ENCODE measurements at places on chromosomes 1 and 21.
A peak's percentile ranks its signal among the peaks of the same experiment; 100 is the strongest.

GRCh38 chr1:151972542-151973248 lies 21.0 kb downstream of the S100A10 start:
- no peak for DNase-seq

- DNase-seq: no peak
Measured at GRCh38 chr1:15992582-15993500, 11.2 kb upstream of the SRARP start.

GRCh38 chr1:13881385-13882088 lies 181.5 kb downstream of the PRDM2 start:
- DNase-seq: no peak

GRCh38 chr1:204451352-204452124 lies 39.9 kb upstream of the PPP1R15B start:
- DNase-seq: no peak

DNA sequence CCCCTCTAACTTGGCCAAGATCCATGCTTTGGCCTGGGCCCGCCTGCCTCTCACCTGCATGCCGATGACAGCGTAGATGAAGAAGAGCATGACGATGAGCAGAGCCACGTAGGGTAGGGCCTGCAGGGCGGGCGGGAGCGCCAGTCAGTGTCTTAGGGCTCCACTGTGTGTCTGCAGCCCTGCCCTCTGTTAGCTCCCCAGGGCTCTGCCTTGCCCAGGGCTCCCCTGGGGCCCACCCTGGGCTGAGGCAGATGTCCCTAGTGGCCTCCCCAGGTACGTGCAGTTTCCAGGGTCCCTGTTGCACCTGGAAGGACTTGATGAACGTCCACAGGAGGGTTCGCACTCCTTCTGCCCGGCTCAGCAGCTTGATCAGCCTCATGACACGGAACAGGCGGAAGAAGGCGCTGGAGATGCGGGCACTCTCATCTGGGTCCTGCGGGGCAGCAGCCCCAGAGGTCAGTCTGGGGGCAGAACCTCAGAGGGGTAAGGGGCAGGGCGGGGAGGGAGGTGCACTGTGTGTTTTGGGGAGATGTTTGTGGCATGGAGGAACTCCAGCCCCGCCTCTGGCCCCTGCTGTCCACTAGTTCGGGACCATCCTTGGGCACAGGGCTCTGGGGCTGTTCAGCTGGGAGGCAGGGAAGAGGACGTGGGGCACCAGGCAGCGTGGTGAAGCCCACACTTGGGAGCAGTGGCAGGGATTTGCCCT lies 29.8 kb upstream of the KIF21B start:
- no peak for DNase-seq

DNA sequence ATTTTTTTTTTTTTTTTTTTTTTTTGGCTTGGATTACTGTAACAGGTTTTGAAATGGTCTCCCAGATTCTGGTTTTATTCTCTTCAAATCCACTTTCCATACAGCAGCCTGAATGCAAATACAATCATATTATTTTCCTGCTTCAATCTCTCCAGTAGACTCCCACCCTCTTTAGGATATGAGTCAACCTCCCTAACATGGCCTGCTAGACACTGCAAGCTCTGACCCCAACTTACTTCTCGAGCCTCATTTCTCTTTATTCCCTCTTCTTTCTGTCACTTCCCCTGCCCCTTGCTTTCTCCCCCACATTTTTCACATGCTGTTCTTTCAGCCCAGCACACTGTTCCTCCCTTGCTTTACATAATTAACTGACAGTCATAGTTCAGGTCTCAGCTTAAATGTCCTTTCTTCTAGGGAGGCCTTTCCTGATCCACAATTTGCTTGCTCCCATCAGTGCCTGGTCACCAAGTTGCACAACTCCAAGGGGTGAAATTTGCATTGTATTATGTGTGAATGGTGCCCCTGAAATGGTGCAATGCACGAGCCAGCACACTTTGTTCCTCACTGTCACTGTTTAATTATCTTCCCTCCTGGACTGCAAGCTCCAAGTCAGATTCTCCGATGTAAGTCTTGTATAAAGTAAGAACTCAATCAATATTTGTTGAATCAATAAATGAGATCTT lies 22.1 kb upstream of the IL19 start:
- DNase-seq: no peak

- DNase-seq: no peak
Measured at GRCh38 chr1:86858524-86859261, 55.2 kb downstream of the SELENOF start.

GRCh38 chr1:182332261-182333060 lies 59.1 kb downstream of the GLUL start:
- no peak for DNase-seq

DNA sequence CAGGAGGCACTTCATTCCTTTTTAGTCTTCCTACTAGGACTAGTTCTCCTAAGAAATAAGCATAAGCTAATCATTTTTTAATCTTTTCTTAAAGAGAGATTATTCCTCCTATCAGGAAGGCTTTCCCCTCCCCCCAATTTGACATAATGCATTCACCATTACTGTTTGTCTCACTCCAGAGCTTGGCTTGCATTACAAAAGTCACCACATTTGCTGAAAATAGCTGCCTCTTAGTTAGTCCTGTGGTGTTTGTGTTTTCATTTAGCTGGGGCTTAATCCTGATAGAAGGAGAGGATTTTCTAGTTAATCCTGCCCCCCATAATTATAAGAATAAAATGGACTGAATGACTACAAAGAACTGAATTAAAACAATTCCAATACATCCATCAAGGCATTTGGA lies 307.1 kb upstream of the RRP15 start:
- no peak for DNase-seq

- DNase-seq: peak; percentile 14
Measured at GRCh38 chr1:11571906-11572616, 82.2 kb downstream of the FBXO2 start.

GRCh38 chr1:209095627-209096595 lies 487.6 kb upstream of the CAMK1G start:
- no peak for DNase-seq

DNA sequence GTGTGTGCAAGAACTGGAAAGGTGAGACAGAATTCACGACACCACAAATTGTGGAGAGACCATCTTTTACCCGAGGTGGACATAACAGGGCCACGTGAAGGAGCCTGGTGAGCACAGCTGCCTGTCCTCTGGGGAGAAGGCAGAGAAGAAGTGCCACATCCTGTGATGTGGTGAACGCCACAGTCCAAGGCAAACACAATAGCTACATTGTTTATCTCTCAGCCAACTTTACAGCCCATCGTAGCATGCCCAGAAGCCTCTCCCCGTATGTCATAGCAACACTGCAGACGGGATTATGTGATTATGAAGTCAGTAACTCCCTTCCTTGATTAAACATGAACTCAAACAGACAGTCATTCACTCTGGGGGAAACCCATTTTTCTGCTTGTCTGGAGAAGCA lies 612.2 kb downstream of the SMYD3 start:
- no peak for DNase-seq

DNA sequence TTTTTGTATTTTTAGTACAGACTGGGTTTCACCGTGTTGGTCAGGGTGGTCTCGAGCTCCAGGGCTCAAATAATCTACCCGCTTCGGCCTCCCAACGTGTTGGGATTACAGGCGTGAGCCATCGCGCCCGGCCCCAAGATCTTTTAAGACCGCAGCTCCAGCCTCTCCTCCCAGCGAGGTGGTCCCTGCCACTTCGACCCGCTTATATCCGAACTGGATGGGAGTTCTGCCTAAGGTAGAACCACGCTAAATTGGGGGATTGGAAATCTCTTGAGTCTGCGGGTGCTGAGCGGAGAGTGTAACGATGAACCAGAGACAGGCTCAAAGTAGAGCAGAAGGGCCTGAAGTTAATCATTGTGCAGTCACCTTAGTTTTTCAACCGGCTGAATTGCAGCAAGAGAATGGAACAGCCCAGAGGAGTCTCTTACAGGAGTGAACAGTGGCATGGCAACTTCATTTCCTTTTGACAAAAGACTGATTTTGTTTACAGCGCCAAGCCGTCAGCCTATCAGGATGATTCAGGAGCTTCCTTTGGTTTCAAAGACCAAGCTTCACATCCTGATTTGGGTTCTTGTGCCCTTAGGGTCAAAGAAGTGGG lies 726 bp upstream of the CYB5R1 start:
- no peak for DNase-seq

DNA sequence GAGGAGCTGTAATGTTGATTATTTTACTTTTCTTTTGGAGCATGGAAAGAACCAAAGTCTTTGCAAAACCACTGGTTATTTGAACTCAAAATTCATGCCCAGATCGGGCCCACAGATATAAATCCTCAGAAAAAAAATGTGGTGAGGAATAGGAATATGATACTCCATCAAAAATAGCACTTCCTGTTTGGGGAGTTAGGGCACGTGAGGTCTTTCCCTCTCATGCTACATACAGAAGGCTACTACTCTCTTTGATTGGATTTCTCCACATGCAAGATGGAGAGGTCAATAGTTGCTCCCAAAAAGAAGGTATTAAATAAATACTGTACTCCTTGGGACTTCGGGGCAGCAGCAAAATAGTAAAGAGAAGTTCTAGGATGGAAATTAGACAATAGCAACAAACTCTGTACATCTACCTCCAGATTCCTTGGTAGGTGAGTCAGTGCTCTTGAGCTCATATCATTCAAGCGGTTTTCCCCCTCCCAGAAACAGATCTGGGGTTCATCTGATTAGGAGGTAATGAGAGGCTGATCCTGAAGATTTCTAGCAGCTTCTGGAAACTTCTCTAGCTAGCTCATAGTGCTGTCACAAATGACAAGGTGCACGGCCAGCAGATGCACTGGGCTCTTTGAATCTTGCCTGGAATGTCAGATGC lies 47.1 kb downstream of the SLC9C2 start:
- DNase-seq: no peak

DNA sequence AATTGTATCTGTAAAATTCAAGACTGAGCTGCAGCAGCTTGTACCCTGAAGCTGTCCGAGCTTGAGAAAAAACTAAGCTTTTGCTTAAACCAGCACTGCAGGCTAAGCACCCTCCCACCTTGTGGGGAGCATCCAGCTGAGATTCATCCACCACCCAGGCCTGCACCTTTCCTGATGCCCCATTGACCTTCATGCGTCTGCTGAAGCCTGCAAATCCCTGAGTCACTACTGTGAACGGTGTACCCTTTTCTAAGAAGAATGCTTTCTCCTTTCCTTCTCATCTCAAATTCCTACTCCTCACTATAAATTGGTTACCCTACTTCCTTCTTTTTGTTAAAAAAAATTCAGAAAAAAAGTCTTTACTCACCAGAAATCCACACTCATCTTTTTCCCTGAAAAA lies 90.9 kb upstream of the RGS18 start:
- no peak for DNase-seq

DNA sequence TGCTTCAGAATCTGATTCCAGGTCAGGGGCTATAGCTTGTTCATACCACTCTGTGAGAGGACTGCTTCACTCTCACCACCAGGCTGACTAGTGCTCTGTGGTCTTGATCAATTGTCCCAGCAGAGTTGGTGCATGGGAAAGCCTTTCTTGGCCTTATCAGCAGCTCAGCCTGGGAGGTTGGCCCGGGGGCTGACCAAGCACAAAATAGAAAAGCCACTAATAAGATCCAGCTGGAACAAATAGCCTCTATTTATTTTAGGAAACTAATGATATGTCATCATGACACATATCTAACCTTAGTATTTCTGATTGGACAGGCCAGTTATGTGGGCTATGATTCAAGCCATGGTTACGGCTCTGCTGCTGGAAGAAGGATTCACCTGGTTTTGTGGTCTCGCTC lies 134.2 kb downstream of the GDAP2 start:
- DNase-seq: no peak

DNA sequence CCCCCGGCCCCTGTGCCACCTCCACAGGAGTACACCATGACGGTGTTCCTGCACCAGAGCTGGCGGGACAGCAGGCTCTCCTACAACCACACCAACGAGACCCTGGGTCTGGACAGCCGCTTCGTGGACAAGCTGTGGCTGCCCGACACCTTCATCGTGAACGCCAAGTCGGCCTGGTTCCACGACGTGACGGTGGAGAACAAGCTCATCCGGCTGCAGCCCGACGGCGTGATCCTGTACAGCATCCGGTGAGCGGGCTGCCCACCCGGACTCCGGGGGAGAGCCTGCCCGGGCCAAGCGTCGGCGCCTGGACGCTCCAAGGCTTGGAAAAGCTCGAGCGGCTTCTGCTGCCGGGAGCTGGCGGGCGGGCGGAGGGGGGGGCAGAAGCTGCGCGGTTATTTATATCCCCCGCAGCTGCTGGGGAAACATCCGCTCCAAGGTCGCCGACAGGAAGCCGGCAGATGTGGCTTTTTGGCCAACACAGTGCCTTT lies 6.4 kb downstream of the GABRD start:
- no peak for DNase-seq

- no peak for DNase-seq
Measured at GRCh38 chr1:53585129-53585528, 125.9 kb downstream of the DMRTB1 start.

GRCh38 chr1:56424744-56425493 lies 154.4 kb downstream of the PLPP3 start:
- DNase-seq: no peak

DNA sequence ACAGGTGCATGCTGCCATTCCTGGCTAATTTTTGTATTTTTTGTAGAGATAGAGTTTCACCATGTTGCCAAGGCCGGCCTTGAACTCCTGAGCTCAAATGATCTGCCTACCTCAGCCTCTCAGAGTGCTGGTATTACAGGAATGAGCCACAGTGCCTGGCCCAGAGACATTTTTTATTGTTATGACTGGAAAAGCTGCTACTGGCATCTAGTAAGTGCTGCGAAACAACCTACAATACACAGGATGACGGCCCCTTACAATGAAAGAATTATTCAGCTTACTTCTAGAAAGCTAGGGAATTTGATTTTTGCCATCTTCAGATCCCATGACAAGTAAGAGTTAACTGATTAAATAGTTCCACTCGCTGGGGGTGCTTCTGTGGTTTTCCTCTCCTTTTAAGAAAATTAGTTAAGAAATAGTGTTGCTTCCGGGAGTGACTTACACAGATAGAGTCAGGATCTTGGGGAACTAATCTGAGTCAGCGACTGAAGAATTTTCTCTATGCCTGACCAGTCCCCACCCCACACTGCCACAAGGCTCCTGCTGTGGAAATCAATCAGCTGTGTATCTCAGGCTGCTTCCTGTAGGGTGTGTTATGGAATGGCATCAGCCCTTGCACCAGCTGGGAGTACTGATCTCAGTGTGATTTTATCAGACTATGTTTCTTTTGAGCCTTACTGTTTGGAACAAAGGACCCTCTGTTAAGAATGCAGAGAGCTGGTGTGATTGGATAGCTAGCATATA lies 93.0 kb upstream of the BMP8A start:
- DNase-seq: no peak

DNA sequence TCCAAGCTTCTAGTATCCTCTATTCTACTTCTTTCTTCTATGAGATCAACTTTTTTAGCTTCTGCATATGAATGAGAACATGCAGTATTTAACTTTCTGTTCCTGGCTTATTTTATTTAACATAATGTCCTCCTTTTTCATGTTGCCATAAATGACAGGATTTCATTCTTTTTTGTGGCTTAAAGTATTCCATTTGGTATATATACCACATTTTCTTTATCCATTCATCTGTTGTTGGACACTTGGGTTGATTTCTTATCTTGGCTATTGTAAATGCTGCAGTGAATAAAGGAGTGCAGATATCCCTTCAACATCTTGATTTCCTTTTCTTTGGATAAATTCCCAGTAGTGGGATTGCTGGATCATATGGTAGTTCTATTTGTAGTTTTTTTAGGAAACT lies 209.6 kb downstream of the GPR52 start:
- no peak for DNase-seq
